ENCODE measurements at places on chromosomes 3 and 15.

GRCh38 chr15:37046876-37047614 lies 53.3 kb downstream of the MEIS2 start:
- no peak for DNase-seq

DNA sequence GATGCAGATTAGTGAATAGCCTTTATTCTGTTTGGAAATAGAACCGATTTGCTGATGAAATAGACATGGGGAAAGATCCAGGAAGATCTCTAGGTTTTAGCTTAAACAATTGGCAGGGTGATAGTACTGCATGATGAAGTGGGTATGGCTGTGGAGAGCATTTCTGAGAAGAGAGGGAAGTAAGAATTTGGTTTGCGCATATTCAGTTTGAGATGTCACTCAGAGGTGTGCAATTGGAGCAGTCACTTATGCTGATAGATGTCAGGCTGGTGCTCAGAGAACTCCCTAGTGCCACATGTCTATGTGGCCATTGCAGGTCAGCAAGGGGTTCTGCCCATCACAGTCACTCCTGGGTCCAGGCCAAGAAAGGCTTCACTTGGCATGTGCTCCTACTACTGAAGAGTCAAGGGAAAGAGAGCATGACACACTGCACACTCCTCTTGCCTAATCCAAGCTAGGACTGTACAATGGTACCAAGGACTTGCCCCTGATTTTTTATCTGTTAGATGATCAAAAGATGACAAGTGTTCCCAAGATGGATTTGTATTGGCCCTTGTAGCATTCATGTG lies 57.2 kb upstream of the ST8SIA2 start:
- no peak for DNase-seq

DNA sequence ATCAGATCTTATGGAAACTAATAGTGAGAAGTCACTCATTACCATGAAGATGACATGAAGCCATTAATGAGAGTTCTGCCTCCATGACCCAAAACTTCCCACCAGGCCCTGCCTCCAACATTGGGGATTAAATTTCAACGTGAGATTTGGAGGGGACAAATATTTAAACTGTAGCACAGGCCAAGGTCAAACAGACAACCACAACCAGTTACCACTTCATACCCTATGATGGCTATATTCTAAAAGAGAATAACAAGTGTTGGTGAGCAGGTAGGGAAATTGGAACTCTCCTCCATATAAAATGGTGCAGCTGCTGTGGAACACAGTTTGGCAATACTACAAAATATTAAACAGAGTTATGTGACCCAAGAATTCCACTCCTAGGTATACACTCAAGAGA lies 36.9 kb downstream of the TCAIM start:
- DNase-seq: no peak

GRCh38 chr15:70379938-70380883 lies 282.5 kb upstream of the TLE3 start:
- DNase-seq: no peak
